Progenitor cell of endocrine pancreas (in vitro differentiated cells): ENCODE measurements at places on chromosomes 6 and 20.

- DNase-seq = no peak
Measured at GRCh38 chr6:91268941-91269340, 682.1 kb upstream of the MAP3K7 start.

DNA sequence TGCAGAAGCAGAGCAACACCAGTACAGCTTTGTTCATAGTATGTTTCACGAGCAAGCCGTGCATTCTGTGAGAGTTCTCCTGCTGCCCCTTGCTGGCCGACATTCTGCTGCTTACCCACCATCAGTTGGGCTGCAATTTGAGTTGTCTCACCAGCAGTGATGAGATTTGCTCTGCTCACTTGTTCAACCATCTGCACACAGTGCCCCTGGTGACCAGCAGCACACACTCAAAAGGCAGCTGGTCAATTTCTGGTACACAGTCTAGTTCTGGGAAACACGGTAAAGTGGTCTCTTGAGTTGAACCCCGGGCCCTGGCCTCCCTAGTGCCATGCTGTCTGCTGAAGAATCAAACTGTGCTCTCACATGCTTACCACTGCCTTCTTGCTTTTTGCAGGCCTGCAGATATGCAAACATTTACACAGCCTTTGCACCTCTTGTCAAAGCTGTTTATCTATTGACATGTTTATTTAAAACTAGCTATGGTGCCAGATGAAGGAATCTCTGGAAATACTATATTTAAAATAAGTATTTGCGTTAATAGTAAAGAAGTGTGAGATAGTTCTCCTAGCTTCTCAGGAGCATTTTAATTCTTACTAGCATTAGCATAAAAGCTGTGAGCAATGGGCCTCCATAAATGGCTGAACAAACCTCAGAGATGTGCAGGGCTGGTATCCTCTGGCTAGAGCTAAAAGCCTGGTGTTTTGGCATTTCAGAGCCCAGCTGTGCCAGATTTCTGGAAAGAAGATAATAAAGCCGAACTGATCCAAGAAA is 234.3 kb downstream of the ARHGAP18 start:
- DNase-seq = no peak

GRCh38 chr6:56760842-56761241 is 118.2 kb upstream of the DST start:
- DNase-seq = no peak

DNA sequence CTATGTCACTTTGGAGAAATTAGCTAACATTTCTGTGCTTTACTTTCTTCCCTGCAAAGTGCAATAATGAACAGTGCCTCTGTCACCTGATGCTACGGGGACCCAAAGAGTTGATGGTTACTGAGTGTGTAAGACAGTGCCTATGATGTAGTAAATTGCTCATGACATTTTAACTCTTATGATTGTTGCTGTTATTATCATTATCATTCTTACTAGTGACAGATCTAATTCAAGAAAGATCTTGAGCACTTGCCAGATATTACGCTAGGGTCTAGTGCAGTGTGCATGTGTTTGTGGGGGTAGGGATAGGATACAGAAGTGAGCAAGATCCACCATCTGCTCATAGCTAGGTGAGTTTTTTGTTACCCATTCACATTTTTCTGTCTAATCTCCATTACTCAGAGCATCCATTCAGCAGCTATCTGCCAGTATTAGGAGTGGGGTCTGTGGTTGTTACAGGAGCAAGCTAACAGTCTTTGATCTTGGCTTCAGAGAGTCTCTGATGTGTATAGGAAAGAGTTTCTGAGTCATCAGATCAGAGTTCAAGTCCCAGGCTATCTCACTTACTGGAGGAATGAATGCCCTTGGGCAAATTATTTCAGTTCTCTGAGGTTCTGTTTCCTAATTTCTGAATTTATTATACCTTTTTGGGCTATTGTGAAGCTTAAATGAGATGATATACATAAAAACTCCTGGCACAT is 33.1 kb upstream of the DAAM2 start:
- no peak for DNase-seq

DNA sequence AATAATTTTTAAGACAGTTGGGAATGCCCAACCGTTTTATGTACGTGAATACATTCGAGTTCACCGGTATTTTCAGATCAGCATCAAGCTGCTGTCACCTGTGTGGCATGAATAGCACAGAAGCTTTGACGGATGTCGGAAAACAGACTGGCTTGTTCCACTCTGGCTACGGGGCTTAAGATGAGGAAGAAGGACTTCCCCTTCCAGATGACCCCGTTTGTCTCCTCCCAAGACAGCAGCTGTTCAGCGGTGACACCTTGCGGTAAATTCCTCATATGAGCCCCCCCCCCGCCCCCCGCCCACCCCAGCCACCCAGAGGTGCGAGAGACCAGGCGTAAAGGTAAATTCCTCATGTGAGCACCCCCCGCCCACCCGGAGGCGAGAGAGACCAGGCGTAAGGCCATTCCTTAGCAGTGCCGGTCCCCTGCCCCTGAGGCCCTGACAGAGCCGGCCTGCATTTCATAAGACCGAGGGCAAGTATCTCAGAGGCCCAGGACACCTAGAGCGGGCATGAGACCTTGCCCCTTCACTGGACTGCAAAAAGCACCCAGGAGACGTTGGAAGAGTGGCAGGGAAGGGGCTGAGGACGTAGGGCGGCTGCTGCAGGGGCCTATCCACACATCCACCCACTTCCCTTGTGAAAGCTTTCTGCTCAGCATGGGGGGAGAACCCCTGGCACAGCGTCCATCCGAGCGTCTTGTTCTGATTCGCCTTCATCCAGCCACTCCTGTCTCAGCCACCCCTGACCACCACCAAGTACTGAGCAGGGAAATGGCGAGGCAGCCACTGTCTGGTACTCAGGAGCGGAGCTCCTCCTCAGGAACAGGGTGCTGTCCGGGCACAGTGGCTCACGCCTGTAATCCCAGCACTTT is 7.3 kb upstream of the PCMTD2 start:
- DNase-seq = no peak

DNA sequence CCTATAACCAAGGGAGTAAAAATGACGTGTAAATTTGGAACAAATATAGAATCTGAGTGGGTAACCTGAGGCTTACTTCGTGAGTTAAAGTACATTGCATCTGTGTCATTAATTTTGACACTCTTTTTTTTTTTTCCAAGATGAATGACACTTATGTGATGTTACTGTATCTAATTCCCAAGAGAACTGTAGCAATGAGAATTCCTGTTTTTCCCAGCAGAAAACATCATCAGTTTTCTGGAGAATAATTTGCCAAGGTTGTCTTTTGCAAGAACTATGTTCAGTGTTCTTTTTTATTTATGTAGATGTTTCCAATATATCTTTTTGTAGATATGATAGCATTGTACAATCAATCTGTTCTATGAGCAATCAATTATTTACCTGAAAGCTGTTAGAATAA is 283.6 kb downstream of the ARHGAP18 start:
- DNase-seq = no peak

DNA sequence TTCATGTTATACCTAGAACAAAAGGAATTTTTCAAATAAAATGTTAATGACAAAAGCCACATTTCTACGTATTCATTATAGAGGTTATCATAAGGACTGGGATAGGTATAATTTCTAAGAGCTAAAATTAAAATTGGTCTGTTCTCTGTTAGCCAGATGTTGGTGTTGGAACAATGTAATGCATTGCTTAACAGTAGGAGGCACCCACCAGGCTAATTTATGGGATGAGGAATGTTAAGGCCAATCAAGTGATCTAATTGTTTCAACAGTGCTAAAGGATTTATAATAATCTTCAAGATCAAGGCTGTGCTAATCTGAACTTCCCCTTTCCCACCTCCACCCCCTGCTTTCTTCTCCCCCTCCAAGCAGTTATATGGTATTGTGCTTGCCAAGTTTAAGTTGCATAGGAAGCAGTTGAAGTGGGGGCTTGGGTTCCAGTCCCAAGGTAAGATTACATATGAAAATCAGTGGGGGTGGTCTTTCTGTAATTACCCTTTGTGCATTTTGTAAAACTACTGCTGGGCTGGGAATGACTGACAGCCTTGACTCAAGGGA is 89.2 kb upstream of the BACH2 start:
- DNase-seq = no peak

DNA sequence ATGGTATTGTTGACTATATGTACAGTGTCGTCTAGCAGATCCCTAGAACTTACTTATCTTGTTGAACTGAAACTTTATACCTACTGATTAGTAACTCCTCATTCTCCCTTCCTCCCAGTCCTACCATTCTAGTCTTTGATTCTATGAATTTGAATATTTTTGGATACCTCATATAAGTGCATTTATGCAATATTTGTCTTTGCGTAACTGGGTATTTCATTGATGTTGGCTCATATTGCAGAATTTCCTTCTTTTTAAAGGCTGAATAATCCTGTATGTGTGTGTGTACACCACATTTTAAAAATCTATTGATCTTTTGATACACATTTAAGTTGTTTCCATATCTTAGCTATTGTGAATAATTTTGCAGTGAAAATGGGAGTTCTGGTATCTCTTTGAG is 119.9 kb downstream of the SOX4 start:
- no peak for DNase-seq

- DNase-seq = no peak
Measured at GRCh38 chr6:97705568-97705967, 422.6 kb upstream of the MMS22L start.

DNA sequence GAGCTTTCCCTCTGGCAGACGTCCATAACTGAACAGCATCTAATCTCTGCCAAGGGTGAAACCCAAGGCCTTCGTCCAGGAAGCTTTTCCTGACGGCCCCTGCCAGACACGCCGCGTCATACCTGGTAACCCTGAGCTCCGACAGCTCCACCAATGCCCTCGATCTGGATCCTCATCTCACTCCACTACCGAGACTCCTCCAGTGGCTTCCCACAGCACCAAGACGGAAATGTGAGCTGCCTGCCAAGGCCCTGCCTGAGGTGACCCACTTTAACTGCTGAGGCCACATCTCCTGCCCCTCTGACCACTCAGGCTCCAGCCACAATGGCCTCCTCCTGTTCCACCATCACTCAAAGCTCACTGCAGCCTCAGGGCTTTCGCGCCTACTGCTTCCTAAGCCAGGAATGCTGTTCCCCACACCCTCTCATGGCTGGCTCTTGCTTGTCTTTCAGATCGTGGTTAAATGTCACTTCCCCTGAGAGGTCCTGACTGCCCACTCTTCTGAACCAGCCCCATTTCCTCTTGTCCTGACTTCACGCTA is 143.2 kb downstream of the PREX1 start:
- DNase-seq = no peak

DNA sequence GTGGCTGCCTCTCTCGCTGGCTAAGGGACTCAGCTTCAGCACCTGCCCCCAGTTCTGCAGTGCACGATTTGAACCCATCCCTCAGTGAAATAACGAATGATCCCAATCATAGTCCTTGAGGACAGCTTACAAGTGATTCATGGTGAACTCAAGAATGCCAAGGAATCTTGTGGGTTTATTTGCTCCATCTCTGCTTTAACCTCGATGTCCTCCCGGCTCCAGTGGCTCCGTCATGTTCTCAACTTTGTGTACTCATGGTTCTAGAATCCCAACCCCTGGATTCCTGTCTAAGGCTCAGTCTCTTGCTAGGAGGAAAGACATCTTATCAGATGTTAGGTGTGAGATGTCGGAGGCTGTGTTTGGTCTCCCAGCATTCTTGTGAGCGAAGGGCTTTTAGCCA is 29.0 kb upstream of the GTSF1L start:
- no peak for DNase-seq

DNA sequence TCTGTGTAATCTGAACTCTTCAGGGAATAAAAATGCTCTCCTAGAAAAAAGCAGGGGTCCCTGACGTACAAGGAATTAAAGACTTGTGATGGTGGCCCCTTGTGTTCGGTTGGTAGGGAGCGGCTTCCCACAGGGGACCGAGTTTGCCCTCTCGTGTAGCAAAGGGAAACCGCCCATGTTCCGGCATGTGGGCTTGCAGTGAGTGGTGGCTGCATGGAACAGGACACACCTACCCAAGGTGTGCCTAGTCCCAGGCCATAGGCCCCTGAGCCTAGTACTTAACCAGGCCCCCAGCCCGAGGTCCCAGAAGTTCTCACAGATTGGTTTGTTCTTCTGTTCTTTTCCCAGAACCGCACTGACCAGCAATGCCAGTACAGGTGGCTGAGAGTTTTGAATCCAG is 15.5 kb downstream of the MYBL2 start:
- no peak for DNase-seq

- DNase-seq = no peak
Measured at GRCh38 chr20:12358006-12358654, 440.4 kb downstream of the BTBD3 start.

- no peak for DNase-seq
Measured at GRCh38 chr6:29723262-29723665, at the start of gene HLA-F. TSS of gene HLA-F (plus strand) at chr6:29723434. CDS start at chr6:29723464, 30 bp downstream.

DNA sequence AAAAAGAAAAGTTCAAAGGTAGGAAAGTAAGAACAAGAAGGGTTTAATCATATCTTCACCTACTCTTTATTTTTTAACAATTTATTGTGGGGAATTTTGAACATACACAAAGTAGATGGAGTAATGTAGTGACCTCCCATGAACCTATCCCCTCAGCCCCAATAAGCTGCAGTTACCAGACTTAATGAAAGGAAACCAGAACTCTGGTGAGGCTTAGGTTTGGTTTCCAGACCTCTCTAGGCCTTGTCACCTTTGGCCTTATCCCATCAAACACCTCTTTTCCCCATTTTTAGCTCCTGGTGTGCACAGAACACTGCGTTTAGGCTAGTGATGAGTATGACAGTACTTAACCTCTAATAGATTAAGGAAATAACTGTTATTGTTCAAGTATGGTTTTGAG is 42.0 kb downstream of the CBFA2T2 start:
- DNase-seq = no peak

DNA sequence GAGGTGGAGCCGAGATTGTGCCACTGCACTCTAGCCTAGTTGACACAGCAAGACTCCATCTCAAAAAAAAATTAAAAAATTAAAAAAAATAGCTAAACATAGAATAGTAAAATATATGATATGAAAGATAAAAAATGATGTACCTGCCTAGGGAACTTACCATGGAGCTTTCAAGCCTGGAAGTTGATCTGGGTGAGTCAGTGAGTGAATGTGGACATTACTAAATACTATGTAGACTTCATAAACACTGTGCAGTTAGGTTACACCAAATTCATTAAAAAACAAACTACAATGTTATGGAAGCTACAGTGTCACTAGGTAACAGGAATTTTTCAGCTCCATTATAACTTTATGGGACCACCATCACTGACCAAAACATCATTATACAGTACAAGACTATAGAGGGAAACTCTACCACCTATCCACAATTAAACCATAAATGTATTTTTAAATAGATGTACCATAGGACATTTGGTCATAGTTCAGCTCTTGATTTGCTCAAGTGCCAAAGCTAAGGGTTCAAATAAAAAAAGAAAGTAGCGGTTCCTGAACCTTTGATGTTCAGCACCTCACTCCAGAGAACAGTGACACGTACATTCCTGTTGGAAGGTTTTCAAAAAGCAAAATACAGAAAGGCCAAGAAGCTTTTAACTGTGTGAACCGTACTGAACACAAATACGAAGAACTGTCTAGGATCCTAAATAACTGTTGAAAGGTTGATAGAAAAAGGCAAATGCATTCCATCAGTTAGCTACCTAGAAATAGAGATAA is 52.4 kb upstream of the SPDEF start:
- no peak for DNase-seq

DNA sequence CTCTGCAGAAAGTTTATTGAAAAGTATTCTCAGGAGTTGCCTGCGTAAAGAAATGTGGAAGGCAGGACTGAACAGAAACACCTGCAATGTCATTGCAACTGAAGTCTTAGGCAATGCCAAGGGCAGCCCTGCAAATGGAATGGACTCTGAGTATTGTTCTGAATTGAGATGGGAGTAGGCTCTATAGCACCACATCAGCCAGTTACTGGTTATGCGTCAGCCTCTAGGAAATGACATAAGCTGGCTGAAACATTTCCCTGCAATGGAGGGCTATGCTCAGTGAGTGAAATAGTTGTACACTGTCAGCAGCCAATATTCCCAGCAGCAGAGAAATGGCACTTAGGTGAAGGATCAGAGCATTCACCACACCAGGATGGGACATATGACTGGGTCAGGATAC is 13.8 kb upstream of the GJE1 start:
- no peak for DNase-seq
